ENCODE measurements at places on chromosomes 2 and 18.

- no peak for DNase-seq
These were observed 195.5 kb upstream of the CYRIA start for GRCh38 chr2:16861111-16861510.

- peak; percentile 32 for DNase-seq
These were observed 11.0 kb downstream of the TTN start for GRCh38 chr2:178796079-178796677.

DNA sequence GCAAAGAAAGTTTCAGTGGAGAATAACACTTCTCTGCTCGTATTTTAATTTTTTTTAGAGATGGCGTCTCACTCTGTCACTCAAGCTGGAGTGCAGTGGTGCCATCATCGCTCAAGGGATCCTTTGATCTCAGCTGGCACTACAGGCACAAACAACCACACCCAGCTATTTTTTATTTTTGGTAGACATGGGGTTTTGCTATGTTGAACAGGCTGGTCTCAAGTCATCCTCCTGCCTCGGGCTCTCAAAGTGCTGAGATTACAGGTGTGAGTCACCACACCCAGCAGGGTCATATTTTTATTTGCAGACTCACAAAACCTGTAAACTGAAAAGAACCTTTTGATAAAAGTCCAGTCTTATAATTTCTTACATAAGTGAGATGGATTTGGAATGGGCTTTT is 2.6 kb downstream of the TRAK2 start:
- DNase-seq = no peak

DNA sequence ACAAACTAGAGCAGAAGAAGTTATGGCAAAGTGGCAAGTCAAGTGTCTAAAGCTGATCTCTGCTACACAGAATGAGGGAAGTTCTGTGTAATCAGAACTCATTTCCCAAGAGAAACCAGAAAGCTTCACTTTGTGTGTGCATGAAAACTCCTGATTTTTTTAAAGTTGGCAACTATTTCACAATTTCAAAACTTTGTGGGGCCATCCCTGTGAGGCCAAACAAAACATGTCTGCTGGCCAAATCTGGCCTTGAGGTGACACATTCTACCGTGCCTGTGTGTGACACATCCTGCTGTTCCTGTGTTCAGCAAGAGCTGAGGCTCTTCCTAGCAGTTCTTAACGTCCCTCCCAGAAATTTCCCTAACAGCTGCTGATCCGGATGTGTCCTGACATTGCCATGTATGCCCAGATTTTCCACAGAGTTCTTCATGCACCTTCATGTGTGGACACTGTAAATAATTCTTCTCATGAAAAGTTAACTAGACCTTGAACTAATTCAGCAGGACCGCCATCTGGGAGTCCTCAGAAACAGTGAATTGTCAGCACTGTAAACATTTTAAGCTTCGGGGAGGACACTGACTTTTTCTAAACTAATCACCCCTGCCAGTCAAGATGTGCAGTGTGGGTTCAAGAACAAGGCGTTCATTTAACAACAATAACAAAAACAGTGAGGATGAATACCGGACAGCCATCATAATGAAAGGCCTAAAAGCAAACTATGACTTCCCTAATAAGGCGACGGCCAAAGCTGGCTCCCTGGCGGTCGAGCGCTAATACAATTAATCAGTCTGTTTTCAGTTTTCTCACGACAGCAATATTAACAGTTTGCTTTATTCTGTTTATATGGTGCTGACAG is 99.0 kb downstream of the PLEKHM3 start:
- DNase-seq = no peak

GRCh38 chr2:196337208-196337953 is 166.0 kb upstream of the STK17B start:
- DNase-seq = peak; percentile 25

DNA sequence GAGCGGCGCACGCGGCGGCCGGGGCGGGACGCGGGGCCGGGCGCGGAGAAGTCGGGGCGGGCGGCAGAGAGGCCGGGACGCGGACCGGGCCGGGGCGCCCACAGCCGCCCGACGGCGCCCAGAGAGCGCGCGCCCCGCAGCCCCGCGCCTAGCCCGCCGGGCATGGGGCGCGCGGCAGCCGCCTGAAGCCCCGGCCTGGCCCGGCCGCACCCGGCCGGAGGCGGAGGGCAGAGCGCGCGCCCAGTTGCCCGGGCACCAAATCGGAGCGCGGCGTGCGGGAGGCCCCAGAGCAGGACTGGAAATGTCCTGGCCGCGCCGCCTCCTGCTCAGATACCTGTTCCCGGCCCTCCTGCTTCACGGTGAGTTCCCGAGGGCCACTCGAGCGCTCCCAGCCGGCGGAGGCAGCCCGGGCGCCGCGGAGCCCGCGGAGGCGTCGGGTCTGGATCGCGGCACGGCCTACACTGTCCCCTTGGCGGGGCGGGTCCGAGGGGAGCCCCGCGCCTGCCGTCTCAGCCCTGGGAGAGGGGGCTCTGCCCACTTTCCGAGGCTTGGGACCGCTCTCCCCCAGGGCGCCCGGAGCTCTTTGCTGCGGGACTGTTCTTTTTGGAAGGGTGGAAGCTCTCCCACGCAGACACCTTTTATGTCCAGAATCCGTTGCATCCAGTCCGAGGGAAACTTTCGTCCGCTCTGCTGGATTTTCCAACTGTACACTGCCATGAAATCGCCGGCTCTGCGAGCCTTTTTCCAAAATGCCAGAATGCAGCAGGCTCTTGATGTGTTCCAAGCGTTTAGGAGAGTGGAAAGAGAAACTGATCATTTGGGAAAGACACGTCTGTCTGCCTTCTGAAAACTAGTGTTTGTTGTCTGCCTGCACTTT is 484 bp downstream of the APCDD1 start:
- peak; percentile 56 for DNase-seq

DNA sequence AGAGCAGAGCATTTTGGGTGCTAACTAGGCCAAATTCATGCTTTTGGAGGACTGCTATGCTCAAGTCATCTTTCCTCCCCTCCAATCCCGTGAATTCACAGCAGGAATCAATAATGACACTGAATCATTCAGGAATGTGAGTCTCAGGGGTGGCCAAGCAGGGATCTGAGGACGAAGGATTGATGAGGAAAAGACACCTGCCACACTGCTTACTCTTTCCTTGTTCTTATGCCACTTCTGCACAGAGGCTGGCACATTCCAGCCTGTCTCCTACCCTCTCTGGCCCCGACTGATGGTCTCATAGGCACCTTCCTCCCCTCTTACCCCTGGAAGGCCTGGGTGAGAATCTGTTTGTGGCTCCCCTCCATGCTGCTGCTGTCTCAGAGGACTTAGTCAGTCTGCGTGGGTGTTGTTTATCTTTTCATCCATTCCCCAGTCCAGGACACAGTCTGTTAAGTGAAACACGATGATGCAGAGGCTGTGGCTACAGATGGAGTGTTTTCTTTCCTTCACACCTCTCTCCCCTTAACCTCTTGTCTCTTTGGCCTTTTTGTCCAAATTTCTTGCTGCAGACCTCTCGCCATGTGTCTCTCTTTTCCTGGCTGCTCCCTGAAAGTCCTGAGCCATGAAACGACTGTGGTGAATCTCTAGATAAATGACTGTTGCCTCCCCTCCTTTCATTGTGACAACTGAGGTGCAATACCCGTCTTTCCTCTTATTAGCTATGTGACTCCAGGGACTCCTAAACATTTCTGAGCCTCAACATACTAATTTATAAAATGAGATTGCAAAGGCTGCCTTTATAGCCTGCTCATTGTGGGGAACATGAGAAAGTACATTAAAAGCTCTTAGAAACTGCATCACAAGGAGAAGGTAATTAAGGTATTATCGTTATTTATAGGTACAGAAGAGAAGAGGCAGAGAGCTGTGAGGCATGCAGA is 86.9 kb downstream of the RDH14 start:
- DNase-seq = no peak

- peak; percentile 12 for DNase-seq
These were observed 108.8 kb upstream of the TMEM200C start for GRCh38 chr18:6004119-6004518.

- DNase-seq = no peak
These were observed 119.7 kb upstream of the XIRP2 start for GRCh38 chr2:166768393-166769123.

DNA sequence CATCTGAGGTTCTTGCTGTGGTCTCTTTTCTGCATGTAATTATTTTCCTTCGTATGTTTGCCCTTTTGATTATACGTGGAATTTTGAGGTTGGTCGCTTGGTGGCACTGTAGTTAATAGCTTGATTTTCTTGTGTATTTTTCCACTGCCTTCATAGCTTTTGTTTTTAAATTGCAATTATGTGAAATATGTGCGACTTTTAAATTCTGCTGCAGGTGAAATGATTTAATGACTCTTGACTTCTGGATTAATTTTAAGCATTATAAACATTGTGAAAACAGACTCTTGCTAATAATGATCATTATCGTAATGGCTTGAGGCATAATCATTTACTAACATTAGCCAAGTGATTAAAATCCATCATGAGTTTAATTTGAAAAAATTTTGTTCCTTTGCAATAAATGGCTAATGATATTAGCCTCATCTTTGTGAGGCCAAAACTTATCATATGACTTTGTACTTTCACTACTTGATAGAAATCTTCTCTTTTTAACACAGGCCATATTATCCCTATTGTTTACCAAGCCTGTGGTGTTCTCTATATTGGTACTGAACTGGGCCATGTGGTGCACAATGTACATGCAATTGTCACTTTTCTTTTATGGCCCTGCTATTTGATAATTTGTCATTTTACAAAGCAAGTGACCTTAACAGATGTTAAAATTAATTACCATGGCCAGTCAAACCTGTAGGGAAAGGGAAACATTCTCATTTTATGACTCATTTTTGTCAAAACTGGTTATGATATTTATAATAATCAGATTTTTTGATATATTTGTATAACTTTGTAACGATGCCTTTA is 62.8 kb upstream of the NEUROD1 start:
- DNase-seq = peak; percentile 37

GRCh38 chr2:59875836-59876235 is 677.6 kb downstream of the BCL11A start:
- no peak for DNase-seq

DNA sequence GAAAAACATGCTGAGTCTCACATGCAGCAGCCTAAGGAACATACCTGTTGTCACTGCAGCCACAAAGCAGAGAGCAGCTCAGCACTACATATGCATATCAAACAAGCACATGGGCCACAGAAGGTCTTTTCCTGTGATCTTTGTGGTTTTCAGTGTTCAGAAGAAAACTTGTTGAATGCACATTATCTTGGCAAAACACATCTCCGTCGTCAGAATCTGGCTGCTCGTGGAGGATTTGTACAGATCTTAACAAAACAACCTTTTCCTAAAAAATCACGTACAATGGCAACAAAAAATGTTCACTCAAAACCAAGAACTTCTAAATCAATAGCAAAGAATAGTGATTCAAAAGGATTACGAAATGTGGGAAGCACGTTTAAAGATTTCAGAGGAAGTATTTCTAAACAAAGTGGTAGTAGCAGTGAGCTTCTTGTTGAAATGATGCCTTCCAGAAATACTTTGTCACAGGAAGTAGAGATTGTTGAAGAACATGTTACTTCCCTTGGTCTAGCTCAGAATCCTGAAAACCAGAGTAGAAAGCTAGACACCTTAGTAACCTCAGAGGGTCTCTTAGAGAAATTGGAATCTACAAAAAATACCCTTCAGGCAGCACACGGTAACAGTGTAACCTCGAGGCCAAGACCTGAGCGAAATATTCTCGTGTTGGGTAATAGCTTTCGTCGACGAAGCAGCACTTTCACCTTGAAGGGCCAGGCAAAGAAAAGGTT is 34.1 kb downstream of the ZNF407 start:
- DNase-seq = no peak

GRCh38 chr2:240095556-240096523 is 40.3 kb downstream of the COPS9 start:
- DNase-seq = no peak

DNA sequence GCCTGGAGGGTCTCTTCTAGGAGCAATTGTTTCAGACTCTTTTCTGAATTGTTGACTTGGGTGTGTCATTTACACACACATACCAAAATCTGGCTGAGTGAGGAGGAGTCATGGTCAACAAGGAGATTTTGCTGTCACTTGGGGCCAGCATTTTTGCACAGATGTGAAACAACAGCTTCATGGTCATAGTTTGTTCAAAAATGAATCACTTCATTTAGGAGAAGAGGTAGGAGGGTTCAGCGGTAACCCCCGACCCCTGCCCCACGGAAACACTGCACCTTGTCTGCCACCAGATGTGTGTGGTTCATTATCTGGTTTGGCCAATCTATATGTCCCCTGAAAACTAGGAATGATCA is 42.2 kb downstream of the LBH start:
- no peak for DNase-seq

- no peak for DNase-seq
These were observed 2149.8 kb upstream of the PIK3C3 start for GRCh38 chr18:39805218-39805617.

- DNase-seq = no peak
These were observed 120.8 kb downstream of the GLI2 start for GRCh38 chr2:120856421-120856862.

- no peak for DNase-seq
These were observed 208.7 kb upstream of the RASGRP3 start for GRCh38 chr2:33267756-33268155.

- DNase-seq = peak; percentile 66
These were observed 22.8 kb upstream of the MYO3B start for GRCh38 chr2:170155022-170155722.

- DNase-seq = no peak
These were observed 100.8 kb downstream of the SMC6 start for GRCh38 chr2:17652681-17653394.

DNA sequence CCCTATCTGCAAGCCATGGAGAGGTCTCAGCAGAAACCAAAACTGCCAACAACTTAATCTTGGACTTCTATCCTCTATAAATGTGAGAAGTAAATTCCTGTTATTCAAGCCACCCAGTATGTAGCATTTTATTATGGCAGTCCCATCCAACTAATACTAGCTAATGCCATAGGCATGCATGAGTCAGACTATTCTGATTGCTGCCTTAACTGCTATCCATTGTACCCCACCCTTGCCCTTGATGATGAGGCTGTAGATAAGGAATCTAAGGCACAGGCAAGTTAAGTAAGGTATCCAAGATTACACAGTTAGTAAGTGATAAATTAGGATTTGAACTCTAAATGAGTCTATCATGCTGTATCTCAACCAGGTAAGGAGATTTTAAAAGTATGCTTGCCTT is 223.0 kb downstream of the UBE2E3 start:
- DNase-seq = no peak

DNA sequence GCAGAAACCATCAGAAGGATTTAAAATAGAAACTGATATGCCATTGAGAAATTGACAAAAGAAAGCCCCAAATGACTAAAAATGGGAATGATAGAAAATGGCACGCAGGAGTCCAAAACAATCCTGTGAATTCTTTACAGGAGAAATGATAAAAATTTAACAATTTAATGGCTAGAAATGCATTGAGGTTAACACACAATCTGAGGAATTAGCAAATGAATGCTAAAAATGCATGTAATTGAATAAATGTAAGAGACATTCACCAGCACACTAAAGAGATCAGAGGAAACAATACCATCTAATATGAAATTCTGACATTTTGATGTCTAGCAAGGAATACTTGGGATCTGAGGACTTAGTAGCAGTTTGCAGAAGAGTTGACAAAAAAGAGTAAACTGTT is 37.0 kb downstream of the MARCHF4 start:
- DNase-seq = no peak

DNA sequence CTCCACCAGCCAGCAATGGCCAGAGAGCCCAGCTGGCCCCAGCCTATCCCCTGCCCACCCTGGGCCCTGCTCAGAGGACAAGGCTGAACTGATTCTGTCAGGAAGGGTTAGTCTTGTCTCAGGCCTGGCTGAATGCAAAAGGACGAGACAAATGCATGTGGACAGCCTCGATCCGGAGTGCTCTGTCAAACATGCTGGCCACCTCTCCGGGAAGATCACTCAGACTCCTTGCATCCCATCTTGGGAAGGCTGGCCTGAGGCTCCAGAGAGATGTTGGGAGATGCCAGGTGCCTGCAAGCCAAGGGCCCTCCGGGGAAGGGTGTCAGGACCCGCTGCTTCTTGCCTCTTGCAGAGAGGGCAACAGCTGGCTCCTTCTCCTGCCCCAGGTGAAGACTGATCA is 20.2 kb upstream of the C1QL2 start:
- no peak for DNase-seq
